ENCODE measurements at places on chromosomes 6 and 20.

- peak; percentile 19 for DNase-seq
Observed at GRCh38 chr20:54140067-54140466, 33.7 kb downstream of the CYP24A1 start.

- no peak for DNase-seq
Observed at GRCh38 chr6:106126482-106126881, 40.3 kb downstream of the PRDM1 start.

GRCh38 chr6:42104095-42104803 is 38.2 kb downstream of the C6orf132 start:
- no peak for DNase-seq

- DNase-seq: no peak
Observed at GRCh38 chr20:19026121-19026878, 186.1 kb upstream of the SLC24A3 start.

DNA sequence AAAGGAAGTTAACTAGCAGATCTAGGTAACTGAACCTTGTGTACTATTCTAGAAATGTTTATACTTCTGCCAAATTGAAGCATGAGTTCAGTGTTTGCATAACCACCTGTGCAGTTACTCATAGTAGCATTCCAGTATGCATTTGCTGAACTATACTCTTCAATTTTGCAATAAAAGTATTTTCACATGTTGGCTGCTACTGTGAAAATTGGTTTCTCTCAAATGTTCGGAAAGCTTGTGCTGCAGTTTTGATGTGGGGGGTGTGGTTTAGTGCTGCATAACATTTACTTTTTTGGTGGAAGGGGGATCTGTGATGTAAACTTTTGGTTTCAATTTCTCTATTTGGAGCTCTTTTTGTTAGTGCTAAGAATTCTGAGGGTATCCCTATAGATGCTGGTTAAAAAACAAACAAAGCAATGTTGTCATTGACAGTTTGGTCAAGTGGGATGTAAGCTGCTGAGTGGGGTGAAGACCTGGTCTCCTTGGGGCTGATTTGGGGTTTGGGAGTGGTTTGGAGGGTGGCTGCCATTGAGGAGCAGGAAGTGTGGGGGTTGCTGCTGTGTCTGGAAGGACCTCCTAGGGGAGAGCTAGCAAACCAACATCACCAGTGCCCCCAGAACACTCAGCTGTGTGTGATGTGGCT is 87.8 kb downstream of the CARMIL1 start:
- DNase-seq: peak; percentile 31

- no peak for DNase-seq
Observed at GRCh38 chr20:10654630-10655029, 19.2 kb downstream of the JAG1 start.

DNA sequence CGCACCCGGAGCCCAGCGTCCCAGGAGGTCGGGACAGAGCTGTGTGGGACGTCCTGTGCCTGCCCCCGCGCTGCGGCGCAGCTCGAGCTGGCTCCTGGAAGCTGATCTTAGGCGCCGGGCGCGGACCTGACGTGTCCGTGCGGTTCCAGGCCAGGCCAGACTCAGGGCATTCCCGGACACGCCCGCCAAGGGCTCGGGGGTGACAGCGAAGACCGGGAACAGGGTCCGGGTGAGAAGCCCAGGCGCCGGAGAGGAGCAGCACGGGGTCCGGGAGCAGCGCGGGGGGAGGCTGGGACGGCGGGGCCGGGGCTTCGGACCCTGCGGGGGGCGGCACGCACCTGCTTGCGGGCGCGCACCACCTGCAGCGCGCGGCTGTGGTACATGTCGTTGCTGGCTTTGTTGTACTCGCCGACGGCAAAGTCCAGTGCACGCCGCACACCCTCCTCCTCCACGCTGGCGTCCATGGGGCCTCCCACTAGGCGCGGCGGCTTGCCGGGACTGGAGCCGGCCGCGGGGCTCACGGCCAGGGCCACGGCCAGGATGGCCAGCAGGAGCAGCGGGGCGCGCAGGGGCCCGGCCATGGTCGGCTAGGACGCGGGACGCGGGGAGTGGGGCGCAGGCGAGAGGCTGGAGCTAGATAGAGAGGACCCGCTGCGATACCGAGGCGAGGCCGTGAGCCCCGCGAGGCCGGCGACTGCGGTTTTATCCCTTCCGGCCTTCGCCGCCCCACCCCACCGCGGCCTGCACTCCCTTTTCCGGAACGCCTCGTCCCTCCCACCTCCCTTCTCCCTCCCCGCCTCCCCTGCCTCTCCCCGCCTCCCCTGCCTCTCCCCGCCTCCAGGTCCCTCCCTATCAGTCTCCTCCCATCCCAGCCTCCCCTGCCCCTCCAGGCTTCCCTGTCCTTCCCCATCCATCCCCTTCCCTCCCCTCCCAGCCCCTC is at the start of gene CST3:
Gene CST3 (minus strand): TSS at position 674 of the 940 bp plus-strand sequence. CDS start 93 bp downstream, at position 581.
- peak; percentile 81 for DNase-seq

GRCh38 chr6:32194388-32194787 is 1.9 kb upstream of the GPSM3 start:
- DNase-seq: no peak

DNA sequence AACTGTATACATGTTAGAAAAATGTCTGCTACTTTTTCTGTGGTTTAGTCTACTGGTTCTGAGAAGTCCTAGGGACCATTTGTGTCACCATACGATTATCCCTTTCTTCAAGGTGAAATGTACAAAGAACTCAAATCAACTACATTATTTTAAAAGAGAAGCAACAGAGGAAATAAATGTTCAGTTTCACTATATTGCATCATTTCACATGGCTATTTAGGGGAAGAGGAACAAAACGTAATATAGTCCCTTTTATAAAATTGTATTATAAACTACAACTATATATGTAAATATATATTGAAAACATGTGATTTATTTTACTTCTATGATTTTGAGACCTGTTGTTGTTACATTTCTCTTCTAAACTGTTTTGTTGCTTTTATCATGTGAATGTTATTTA is 1308.0 kb downstream of the EPHA7 start:
- DNase-seq: no peak

GRCh38 chr6:5338177-5338960 is 77.1 kb downstream of the FARS2 start:
- no peak for DNase-seq

- no peak for DNase-seq
Observed at GRCh38 chr6:39018103-39018502, 30.5 kb upstream of the GLP1R start.

DNA sequence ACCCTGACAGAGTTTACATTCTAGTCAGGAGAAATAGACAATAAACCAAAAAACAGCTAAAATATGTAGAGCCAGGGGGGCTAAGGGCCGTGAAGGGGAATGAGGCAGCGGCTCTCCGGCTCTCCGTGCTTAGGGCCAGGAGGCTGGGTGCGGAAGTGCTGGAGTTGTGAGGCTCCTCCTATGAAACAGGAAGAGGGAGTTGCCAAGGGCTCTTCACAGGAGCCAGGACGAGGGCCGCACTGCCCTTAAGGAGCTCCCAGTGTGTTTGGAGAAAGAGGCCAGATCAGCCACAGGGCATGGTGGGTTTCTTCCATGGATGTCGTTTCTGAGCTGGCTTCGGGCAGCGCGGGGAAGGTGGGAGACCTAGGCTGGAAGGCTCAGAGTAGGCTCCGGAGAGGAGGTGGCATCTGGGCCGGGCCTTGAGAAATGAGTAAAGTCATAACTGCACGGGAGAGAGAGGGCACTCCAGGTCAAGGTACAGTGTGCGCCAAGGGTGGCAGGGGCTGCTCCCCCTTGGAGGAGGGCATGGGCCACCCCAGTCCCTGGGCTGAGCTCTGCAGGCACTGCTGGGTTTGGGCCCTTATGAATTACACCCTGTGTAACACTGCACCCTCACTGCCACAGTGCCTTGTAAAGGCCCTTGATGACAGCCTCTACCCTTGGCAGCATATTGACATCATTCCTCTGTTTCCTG is 20.8 kb upstream of the MLN start:
- DNase-seq: no peak

GRCh38 chr20:58553841-58554240 is 38.6 kb upstream of the APCDD1L start:
- no peak for DNase-seq

GRCh38 chr6:158969148-158969547 is 30.9 kb downstream of the RSPH3 start:
- DNase-seq: peak; percentile 19

DNA sequence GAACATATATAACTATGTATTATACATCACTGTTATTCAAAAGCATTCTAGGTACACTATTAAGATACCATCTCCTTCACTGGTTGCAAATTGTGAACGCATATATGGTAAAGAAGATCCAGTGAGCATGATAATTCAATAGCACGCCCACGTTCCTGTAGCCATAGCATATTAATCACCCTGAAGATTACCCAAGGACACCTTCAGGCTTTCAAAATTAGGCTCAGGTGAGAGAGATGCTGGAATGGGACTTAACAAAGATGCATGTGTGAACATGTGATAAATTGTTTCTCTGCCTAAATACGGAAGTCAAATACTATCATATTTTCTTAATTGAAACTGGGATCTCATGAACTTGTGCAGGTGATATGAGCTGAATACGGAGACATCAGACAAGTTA is 303.5 kb downstream of the PTPRK start:
- no peak for DNase-seq

- peak; percentile 67 for DNase-seq
Observed at GRCh38 chr6:163309491-163310026, 105.0 kb upstream of the QKI start.

DNA sequence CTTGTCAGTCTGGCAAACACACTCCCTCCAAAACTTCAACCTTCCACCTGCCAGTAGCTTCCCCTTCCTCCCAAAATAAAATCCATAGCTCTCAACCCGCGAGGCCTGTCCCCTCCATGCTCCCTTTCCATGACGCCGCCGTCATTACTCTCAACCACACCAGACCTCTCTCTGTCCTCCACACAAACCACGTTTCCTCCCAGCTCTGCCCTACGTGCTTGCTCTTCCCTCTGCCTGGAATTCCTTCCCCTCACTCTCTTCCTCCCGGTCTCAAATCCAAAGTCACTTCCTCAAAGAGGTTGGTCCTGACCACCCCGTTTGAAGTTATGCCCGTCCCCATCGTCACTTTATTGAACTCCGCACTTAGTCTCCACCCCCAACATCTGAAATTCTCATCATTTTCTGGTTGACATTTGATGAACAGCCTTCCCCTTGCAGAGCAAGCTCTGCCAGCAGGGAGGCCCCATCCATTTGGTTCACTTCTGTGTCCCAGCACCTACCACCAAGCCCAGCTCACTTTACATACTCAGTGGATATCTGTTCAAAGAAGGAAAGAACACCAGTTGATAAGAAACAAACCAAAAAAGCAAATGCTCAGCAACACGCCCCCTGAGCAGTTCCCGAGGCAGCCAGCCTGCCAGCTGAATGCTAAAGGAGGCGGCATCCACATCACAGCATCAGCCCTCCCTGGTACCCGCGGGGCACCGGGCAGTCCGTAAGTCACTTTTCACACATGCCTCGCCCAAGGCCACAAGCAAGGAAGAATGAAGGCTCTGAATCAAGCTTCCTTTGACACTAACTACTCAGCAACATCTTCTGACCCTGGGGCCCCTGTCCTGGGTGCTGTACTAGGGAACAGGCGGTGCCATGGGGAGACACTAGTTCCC is 125.0 kb downstream of the NFATC2 start:
- DNase-seq: no peak

GRCh38 chr6:145012039-145012662 is 723.2 kb downstream of the EPM2A start:
- no peak for DNase-seq

DNA sequence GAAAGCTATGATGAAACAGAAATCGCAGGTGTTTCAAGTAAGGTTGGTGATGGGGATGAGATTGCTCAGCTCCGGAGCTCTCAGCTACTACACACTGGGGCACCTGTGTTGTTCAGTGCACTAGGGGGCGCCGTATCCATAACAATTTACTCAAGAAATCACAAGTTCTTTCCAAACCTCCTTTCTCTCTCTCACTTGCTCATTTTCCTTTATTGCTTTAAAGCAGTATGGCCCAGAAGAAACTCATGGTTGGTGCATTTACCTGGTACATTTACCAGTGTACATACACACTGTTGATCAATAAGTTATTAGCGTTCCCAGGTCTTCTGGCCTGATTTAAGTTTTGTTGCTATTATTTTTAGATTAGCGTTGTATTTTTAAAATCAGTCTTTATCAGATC is 235.2 kb upstream of the TAB2 start:
- DNase-seq: peak; percentile 30

- DNase-seq: peak; percentile 63
Observed at GRCh38 chr6:37083243-37084138, 78.0 kb downstream of the FGD2 start.

- DNase-seq: peak; percentile 61
Observed at GRCh38 chr6:49336514-49337131, 126.4 kb downstream of the MMUT start.

- DNase-seq: no peak
Observed at GRCh38 chr20:6041808-6042265, 12.0 kb downstream of the LRRN4 start.

DNA sequence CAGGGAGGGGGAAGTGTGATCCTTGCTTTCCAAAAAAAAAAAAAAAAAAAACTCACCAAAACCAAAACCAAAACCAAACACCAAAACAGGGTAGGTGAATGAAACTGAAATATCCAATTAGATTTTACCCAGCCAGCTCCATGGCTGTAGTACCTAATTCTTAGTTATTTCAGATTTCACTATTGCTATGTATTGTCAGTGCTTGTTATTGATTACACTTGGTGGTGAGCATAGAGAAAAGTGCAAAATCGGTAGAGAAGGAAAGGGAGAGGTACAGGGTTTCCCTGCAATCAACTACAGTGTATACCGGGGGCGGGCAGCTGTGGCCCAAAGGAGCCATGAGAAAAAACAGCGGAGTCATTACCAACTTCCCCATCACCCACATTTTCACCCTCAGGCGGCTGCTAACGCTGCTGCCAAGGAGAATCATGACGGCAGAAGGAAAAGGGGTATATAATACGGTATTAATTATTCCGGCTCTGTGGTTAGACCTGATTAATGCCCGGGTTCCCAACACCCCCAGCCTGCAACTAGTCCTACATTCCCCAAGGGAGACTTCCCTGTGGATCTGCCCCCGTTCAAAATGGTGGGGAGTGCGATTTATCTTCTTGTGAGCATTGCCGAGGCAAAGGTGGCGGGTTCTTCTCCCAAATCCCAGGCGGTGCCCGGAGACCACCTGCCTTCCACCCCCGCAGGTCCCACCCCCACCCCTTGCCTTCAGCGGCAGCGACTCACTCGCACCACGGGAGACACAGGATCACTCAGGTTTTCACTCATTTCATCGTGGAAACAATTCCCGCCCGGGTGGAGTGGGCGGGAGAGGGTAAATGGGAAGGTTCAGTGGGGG is at the start of gene C6orf62:
Gene C6orf62 (minus strand): TSS at position 30 of the 847 bp plus-strand sequence. CDS start 486 bp downstream, outside the sequence.
- DNase-seq: peak; percentile 13

Measured in NCI-H226 (cell line).